Hippocampal formation (tissue), 2 donors: ENCODE measurements at places on chromosomes 13 and 19.

GRCh38 chr19:56671613-56671994 lies at the start of gene ZNF835:
ZNF835 (minus strand) TSS chr19:56671757; CDS start chr19:56665198, 6,559 bp downstream.
- peak; percentile 96 for DNase-seq

GRCh38 chr13:65505941-65506340 lies 1724.2 kb downstream of the PCDH9 start:
- no peak for DNase-seq

GRCh38 chr13:33931397-33932311 lies 113.7 kb downstream of the RFC3 start:
- DNase-seq: no peak

GRCh38 chr13:26989261-26989956 lies 182.2 kb downstream of the USP12 start:
- no peak for DNase-seq

GRCh38 chr13:108924134-108924533 lies 294.7 kb downstream of the MYO16 start:
- no peak for DNase-seq

DNA sequence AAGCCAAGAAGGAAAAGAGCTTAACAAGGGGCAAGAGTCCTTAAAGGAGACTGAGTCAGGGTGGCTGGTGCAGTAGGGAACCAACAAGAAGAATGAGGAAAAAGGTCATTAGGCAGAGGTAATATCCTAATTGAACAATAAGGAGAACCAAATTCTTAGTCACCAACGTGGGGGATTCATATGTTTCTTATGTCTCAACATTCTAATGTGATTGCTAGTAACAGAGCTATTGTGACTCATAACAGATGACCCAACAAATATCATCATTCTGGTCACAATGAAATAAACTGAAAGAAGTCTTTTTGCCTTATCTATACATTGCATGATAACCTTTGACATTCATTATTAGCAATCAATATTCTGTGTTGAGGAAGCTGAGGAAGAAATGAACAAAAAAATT lies 101.6 kb downstream of the RAP2A start:
- no peak for DNase-seq

DNA sequence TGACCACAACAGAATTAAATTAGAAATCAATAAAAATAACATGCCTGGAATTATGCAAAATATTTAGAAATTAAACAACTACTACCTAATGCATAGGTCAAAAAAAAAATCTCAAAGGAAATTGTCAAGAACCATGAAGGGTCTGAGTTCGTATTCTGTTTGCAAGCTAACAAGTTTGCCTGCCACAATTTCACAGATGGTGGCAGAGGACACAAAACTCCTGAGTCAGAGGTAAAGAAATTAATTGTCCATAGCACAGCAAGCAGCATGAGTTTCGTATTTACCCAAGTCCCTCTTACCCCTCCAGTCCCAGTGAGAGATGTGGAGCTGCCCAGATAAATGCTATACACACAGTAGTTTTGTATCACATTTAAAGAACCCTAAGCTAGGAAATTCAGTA lies 675.9 kb downstream of the UQCRFS1 start:
- DNase-seq: no peak

DNA sequence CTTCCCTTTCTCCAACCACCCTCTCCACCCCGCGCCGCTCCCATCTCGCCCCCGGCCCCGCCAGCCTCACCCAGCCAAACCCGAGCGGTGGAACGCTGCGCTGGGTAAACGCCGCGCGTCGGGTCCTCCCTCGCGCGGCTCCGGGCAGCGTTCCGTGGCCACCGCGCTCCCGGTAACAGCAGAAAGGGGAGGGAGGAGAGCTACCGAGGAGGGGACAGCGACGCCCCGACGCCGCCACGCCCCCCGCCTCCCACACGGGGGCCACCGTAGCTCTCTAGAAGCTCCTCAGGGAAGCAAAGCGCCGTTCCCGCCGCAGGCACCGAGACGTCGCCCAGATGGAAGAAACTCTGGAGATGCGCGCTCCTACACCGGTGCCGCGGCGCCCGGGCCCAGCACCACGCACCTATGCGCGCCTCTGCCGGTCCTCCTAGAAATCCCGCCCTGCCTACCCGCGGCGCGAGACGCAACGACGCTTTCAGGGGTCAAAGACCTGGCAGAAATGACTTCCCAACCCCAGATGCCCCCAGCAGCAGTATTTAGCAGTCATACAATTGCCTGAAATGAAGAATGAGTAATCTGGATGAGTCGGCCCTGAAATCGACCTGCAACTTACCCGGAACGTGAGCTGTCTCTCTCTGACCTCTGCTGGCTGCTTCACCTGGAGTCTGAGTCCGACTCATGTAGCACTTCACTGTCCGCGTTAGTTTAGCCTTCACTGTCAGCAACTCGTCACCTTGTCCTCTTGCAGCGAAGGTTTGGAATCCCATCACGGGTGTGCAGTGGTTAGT lies at the start of gene RUBCNL:
RUBCNL (minus strand) TSS at position 189 of the 788 bp plus-strand sequence. CDS start 14,777 bp downstream, outside the sequence.
- no peak for DNase-seq

GRCh38 chr19:53824134-53824611 lies at the start of gene NLRP12:
NLRP12 (minus strand) TSS chr19:53824314; CDS start chr19:53824174, 140 bp downstream.
- DNase-seq: no peak

DNA sequence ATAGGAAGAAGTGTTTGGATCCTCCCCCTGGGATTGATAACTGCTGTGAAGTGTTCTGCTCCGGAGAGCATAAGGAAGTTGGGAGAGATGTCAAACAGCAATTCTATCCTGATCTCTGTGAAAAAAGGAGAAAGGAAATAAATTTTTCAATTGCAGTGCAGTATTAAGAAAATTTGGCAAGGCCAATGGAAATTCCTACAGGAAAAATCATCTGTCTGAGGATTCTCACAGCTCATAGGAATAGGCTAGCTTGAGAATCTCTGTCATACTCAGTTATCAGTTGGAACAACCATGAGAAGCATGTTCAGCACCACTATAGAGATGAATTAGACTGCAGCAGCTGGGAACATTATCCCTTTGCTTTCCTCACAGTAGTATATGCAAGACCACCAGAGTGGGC lies 1238.9 kb upstream of the MIR17HG start:
- DNase-seq: no peak

- DNase-seq: no peak
Observed at GRCh38 chr13:30529085-30529834, 63.5 kb upstream of the HMGB1 start.

DNA sequence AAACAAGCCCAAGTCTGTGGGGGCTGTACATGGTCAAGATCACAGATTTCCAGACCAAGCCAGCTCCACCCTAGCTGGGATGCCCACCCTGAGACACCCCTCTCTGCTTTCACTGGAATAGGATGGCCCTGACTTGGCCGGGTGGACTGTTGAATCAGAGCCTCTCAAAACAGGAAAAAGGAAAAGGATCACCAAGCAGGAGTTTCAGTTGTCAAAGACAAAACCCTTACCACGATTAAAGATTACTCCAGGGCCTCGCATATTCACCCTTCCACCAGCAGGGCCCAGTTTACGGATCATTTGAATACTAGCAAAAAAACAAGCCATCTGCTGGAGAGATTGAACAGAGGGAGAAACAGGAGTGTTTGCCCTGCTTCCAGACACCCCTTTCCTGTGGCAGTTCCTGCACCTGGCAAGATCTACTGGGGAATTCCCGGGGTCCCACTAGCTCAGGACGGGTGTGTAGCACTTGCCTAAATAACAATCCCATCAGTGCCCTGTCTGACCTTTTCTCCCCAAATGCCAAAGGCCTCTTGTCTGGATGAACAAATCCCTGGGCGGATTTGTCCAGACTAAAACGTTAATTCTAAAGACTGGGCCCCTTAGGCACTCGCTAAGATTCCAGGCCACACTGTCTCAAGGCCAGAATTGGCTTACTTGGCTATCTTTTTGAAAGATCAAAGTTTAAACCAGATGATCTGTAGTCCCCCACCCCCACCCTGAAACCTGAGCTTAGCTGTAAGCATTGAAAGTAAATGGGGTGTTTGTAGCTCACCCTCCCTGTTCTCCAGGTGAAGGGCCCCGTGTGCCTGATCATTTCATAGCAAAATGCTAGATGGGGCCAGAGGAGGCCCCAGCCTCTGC lies 38.4 kb downstream of the ACTN4 start:
- no peak for DNase-seq

DNA sequence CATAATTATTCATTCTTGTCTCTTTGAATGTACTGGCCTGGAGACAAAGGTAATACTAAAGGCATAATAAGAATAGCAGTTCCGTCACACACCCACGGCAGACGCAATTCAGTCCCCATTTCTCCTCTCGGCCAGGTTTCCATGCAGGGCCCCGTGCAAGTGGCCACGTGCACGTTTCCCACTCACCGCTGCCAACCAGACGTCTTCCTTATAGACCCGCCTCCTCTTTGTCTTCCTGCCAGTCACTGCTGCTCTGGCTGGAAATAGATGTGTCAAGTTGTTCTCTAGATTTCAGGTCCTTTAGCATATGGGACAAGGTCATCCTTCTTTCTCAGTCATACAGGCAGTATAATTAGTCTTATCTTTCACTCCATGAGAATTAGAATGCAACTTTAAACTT lies 204.3 kb downstream of the SUCLA2 start:
- DNase-seq: no peak

DNA sequence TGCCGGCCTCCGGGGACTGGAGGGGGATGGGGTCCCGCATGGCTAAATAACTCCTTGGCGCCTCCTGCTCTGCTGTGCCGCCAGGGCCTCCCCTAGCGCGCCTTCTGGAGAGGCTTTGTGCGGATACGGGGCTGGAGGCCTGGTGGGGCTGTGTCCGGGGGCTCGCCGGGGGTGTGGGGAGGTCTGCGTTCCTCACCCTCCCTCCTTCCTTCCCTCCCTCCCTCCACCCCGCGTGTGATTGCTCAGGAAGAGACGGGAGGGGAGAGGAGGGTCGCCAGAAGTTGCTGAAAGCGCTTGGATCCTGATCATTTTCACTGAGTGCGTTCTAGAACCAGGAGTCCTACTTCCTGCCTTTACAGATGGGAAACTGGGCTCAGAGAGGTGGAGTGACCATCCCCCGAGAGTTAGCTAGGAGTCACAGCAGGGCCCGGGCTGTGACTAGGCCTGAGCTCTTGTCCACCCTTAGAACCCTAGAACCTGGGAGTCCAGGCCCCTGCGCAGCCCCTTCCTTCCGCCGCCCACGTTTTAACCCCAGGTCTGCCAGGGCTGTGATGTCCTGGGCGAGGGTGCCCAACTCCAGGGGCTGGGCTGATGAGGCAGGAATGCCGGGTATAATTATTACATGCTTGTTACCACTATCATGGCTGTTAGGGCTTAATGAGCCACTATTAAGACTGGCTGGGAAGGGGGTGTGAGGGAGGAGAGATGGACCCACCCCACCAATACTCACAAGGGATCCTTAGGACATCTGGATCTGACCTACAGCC lies 782 bp upstream of the JUND start:
- no peak for DNase-seq

- no peak for DNase-seq
Observed at GRCh38 chr19:281156-281853, 9.9 kb downstream of the PLPP2 start.

- DNase-seq: no peak
Observed at GRCh38 chr13:112879283-112879833, 89.7 kb upstream of the MCF2L start.

DNA sequence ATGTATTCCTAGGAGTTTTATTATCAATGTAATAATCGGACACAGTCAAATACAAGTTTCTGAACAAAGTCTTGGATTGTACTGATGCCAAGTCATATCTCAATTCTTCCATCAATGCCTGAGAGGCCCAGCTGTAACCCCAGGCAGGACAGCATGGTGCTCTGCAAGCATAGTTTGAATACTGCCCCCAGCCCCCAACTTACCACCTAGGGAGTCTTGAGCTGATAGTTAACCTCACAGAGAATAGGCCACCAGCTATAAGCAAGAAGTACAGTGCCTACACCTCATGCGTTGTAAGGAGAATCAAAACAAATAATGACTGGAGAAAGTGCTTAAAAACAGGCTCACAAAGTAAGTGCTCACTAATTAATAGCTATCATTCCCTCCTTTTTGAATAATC lies 2.7 kb downstream of the PROSER1 start:
- no peak for DNase-seq

- DNase-seq: no peak
Observed at GRCh38 chr13:21486322-21486721, 27.2 kb upstream of the ZDHHC20 start.

GRCh38 chr19:28135825-28136224 lies 1077.1 kb downstream of the UQCRFS1 start:
- no peak for DNase-seq

DNA sequence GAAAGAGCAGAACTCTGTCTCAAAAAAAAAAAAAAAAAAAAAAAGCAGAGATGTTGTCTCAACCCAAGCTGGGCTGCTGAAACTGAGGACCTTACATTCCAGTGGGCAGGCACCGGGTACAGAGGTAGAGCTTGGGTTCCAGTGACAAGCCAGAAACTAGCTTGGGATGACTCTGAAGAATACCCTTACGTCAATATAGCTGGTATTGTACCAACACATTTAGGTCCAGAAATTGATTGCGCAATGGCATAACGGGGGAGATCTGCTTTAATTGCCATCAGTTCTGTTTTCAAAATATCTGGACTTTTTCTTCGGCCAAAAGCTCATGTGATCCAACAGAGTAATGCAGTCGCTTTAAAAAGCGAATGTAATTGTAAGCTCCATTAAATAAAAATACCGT lies 103.1 kb upstream of the UBL3 start:
- DNase-seq: no peak

- DNase-seq: no peak
Observed at GRCh38 chr19:42619271-42619670, 24.5 kb upstream of the CEACAM8 start.

GRCh38 chr19:27733551-27734266 lies 1479.2 kb downstream of the UQCRFS1 start:
- no peak for DNase-seq

DNA sequence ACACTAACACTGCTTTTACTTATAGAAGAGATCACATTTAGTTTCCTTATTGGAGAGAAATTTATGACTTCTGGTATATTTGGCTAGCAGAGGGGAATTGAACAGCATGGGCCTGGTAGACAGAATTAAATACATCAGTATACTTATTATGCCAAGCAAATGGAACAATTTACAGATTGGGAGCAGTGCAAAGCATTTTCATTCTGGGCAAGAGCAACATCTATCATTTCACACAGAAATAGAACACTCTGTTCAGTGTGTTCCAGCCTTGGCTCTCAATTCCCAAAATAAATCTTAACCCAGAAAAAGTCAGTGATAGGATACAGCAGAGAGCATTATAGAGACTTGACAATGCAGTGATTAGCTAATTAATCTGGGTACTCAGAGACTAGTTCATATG lies 604.0 kb upstream of the SLITRK6 start:
- peak; percentile 52 for DNase-seq

GRCh38 chr19:29415507-29415906 lies 110.3 kb upstream of the VSTM2B start:
- no peak for DNase-seq

DNA sequence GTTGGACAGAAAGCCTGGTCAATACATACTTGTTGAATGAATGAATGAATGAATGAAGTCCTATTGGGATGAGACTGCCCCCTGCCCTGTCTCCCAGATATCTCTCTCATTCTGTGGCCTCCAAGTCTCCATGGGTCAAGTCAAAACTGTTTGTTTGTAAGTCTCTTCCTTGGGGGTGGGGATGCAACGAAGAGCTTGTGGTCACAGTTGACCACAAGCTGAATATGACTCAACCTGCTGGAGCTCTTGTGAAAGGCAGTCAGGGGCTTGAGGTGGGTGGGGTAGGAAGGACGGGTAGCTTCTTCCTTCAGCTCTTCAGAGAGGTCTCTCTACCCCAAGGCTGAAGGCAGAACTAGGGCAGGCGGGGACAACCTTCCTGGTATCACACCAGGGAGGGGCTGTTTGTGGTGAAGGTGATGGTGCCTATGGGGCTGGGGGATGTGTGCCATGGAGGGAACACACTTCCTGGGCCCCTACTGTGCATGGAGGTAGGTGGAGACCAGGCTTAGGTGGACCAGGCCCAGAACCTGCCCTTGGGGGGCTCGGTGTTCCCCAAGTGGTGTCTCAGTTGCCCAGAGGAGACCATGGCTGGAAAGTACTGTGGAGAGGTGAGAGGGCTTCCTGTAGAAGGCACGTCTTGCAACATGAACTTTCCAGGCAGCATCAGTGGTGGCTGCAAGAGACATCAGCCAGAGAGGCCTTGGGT lies 8.0 kb downstream of the MYO1F start:
- DNase-seq: no peak
